ENCODE measurements at places on chromosomes 1 and 21.

GRCh38 chr1:94321662-94322061 lies 84.3 kb upstream of the ARHGAP29 start:
- DNase-seq: no peak

- DNase-seq: no peak
Observed at GRCh38 chr1:172915271-172915670, 135.5 kb downstream of the TNFSF18 start.

DNA sequence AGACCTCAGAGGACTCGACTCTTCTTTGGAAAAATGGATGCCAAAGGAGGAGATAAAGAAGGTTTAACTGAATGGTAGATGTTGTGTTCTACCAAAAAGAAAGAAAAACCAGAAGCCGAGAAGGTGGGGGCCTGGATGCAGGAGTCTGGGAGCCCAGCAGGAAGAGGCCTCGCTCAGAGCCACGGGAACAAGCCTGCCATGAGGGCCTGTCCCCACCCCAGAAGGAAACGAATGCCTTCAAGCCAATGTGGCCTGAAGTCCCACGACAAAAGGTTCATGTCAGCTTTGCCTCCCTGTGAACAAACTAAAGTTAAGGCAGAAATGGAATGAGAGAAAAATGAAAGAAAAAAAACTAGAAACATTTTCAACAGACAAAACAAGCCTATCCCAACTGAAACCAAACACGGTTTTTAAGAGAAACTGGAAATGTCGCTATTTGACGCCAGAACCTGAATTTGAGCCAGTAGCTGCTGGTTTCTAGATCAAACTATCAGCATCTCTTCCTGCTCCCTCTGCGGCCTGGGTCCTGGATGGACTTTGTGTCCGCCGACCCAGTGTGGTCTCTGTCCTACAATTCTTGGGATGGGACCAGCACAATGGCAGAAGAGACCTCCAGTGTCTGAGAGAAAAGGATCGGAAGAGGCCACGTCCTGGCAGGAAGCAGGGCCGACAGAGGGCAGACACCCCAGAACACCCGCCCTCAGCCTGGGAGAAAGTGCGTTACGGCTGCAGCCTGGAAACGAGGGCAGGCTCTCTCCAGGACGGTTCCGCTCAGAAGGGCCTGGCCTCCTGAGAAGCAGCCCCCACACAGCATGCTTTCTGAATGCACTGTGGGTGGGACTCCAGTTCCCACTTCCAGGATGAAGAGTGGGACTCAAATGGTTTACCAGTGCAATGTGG lies 35.2 kb downstream of the SLC45A1 start:
- no peak for DNase-seq

GRCh38 chr1:41591891-41592290 lies 107.4 kb upstream of the EDN2 start:
- DNase-seq: no peak

- DNase-seq: no peak
Observed at GRCh38 chr1:171833091-171833825, 8.0 kb upstream of the DNM3 start.

DNA sequence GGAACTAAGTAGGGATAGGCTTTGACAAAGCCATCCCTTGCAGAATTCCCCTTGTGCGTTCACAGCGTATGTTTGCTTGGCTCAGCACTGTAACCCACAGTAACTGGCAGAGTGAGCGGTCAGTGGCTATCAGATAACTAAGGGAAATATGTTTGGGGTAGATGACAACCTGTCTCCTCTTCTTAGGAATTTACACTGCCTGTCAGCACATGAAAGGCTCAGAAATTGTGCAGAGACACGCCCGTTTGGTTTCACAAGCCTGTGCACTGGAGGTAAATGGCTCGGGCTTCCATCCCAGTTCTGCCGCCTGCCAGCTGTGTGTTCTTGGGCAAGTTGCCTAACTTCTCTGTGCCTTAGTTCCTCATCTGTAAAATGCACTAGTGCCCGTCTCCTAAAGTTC lies 101.2 kb downstream of the PRDM2 start:
- DNase-seq: no peak

DNA sequence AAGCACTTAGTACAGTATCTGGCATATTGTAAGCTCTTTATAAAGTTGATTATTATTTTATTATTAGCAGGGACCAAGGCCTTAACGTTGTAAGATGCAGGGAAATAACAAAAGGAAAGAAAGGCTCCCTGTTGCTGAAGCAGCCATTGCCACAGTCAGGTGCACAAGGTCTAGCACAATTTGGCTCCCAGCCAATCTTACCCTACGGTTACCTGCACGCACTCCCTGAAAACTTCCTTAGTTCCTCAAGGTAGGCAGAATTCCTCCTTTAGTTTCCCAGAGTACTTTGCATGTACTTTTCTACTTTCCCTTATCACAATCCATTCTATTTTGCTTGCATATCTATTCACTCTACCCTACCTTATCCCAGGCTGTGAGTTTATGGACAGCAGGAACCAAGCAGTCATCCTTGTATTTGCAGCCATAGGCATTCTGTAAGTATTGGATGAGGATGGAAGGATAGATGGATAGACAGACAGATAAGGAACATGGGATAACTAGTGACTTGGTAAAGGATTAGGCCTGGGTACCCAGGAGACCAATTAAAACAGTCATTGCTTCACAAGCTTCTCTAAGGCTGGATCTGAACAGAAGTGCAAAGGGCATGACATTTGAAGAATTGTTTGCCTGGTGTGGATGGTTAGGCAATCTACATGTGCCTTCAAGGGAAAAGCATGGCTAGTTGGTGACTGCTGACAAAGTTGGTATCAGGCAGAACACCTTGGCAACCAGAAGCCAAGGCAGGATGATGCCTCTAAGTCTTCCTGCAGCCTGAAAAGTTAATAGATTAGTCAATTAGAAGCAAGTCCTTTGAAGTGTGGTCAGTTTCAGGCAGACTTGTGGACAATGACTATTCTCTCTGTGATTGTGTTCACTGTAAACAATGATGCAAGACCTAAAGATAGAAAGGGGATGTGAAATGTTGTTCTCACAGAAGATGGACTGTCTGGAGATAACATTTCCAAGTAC lies 20.8 kb upstream of the JAK1 start:
- DNase-seq: no peak
